Hematopoietic multipotent progenitor cell treated with erythropoietin and hydrocortisone succinate and interleukin-3 and kit ligand, for 8 days (in vitro differentiated cells): ENCODE measurements at places on chromosomes 3 and 15.

- DNase-seq = no peak
Observed at GRCh38 chr3:32888739-32889138, 62.7 kb upstream of the CCR4 start.

- DNase-seq = no peak
Observed at GRCh38 chr3:72601983-72602750, 246.1 kb downstream of the SHQ1 start.

- no peak for DNase-seq
Observed at GRCh38 chr15:90808517-90809235, 59.7 kb upstream of the FURIN start.

GRCh38 chr3:4224331-4224730 lies 78.8 kb upstream of the SETMAR start:
- peak; percentile 19 for DNase-seq

- no peak for DNase-seq
Observed at GRCh38 chr3:186025161-186025560, 83.7 kb downstream of the ETV5 start.

- DNase-seq = no peak
Observed at GRCh38 chr15:78107471-78107870, 15.1 kb downstream of the SH2D7 start.

DNA sequence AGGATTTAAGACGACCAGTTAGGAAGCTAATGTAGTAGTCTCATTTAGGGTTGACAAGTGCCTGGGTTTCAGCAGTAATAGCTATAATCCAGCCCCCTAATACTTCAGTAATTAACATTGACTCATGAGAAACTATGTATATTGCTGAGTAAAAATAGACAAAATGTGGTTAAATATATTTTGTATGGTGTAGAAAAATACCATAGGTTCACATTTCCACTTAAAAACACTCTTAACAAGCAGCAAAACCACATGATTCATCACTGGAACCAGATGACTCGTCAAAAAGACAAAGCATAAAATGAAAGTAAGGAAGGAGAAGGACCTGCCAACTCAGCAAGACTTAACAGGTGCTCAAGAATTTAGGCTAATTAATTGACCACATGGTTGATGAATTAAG lies 288.9 kb downstream of the EFHB start:
- DNase-seq = peak; percentile 13

GRCh38 chr3:122077293-122078234 lies 22.4 kb downstream of the CD86 start:
- DNase-seq = no peak

DNA sequence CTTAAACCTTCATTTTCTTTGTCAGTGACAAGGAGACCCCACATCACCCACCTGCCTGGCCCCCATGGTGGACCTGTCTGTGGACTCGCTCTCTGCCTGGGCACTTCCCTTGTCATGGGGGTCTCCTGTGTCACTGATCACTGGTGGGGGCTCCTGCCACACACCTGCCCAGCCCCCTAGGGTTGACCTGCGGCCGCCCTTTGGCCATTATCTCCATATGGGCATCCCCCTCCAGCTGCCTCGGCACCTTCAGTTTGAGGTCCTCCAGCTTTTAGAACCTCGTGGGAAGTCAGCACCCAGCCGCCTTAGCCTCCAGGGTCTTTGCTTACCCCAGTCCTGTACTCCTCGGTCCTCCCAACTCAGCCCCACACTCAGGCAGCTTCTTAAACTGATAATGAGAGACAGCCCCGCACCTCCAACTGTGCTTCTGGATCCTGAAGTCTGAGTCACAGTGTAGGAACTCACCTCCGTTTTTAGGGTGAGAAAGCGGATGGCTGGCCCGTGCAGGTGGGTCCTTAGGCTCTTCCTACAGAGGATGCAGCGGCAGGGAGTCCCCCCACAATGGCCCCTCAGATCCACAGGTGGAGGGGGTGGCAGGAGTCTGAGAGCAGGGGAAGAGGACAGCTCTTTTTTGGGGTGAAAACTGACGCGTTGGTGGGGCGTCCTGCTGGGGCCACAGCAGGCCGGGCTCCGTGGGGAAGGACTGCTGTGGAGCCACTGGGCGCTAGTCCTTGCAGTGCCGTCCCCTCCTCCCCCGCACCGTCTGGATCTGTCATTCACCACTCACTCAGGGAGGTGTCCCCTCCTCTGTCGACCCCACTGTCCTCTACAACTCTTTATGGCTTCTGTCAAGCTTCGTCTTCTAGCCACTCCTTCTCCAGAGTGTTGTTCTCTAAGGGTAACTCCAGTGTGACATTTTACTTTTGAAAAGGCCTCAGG lies 8.7 kb upstream of the PRR23E start:
- no peak for DNase-seq

- peak; percentile 65 for DNase-seq
Observed at GRCh38 chr3:132641837-132642538, 17.6 kb downstream of the ACAD11 start.
